Fibroblast of skin of back (primary cell): ENCODE measurements at places on chromosomes 7 and 10.

DNA sequence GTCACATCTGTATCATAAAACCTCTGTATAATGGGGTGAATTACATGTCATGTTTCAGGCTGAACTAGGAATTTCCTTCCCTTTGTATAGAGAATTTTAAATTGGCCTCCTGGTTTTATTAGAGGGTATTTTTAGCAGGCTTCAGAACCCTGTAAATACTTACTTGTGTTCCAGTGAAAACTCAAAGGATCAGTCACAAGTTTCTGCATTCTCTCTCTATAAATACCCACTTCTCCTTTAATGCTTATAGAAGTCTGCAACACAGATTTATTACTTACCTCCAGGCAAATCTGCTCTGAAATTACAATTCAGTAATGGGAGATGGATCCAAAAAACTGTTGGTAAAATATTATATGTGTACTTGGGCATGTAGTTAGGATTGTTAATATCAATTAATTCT is 161.6 kb downstream of the GLI3 start:
- no peak for DNase-seq

- no peak for DNase-seq
Measured at GRCh38 chr10:114674346-114674745, 16.3 kb upstream of the ABLIM1 start.

- DNase-seq: no peak
Measured at GRCh38 chr10:69680610-69681009, 50.6 kb downstream of the FAM241B start.

GRCh38 chr10:23065181-23065948 is 30.0 kb upstream of the MSRB2 start:
- peak; percentile 80 for DNase-seq

DNA sequence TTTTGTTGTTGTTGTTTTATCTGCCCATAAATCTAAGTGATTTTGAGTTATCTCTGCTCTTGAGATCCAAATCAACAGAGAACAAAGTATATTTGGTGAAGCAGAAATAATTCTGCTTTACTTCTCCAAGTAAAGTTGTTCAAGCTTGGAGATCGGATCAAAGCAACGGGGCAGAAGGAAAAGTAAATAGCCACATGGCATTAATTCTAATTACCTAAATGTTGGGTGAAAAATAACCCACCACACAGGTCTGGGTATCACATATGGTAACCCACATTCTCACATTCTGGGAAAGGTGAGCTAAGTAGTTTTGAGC is 3.1 kb downstream of the NRP1 start:
- DNase-seq: no peak

DNA sequence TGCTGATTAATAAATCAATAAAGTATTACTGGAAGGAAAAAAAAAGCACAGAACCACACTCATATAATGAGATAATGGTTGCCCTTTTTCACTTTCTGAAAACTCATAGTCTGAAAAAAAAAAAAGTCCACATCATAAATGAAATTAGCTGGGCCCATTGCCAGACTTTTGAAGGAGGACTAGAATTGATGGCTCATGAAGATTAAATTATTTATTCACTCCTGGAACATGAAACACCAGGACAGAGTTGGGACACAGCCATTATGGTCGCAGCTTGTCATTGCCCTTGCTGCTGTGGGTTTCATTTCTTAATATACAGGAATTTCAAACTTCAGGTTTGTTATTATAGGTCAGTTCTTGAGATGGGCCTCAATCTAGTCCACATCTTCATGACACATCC is 91.9 kb downstream of the CNTNAP2 start:
- DNase-seq: no peak

DNA sequence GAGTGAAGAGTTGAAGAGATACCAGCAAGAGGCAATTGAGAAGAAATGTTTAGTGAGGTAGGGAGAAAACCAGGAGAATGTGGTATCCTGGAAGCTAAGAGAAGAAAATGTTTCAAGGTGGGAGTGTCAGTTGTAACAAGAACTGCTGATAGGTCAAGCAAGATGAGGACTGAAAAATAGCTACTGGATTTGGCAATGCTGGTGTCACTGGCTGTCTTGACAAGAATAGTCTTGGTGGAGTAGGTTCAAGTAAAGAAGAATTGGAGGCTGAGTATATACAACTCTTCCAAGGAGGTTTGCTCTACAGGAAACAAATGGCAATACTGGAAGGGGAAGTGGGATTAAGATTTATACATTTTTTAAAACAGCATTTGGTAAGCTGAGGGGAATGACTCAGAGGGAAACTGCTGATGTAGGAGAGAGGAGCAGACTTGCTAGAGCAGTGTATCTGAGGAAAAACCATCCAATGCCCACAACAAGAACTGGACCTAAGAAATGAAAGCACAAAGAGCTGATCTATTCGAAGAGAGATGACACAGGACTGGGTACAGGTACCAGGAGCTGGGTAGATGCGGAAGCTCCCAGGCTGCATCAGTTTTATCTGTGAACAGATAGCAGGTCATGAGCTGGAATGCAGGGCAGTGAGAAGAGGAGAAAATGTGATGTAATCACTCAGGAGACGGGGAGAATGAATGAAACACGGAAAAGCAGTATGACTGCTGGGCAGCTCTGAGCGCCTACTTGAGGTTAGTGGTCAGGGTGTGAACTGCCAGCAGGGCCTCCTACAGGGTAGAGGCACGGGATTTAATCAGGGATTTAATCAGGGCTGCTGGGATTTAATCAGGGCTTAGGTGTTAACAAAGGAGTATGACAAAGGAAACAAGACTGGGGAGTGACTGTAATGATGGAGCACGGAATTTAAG is 34.5 kb downstream of the FAM25A start:
- peak; percentile 62 for DNase-seq

- DNase-seq: peak; percentile 47
Measured at GRCh38 chr7:84524714-84525694, 330.4 kb upstream of the SEMA3A start.

- DNase-seq: no peak
Measured at GRCh38 chr7:108515630-108516029, 10.3 kb downstream of the PNPLA8 start.

- DNase-seq: no peak
Measured at GRCh38 chr7:27734583-27734982, 5.4 kb upstream of the TAX1BP1 start.

DNA sequence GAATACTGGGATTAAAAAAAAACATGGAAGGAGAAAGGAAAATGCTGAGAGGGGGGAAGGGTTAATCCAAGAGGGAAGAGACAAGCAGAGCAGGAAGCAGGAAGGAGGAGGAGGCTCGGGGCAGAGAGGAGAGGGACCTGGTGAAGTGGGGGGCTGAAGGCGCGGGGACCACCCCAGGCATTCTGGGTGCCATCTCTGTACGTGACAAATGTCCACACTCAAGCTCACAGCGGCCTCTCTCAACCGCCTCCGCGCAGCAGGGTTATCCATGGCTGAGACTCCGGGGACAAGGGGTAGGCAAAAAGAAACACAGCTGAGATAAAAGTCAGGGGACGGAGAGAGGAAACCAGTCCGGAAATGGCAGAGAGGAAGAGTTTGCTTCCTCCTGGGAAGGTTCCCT is 33.9 kb downstream of the EN2 start:
- DNase-seq: no peak

- no peak for DNase-seq
Measured at GRCh38 chr7:157658851-157659412, 322.1 kb downstream of the DNAJB6 start.

GRCh38 chr10:6055929-6056328 is 6.2 kb downstream of the IL2RA start:
- DNase-seq: no peak

DNA sequence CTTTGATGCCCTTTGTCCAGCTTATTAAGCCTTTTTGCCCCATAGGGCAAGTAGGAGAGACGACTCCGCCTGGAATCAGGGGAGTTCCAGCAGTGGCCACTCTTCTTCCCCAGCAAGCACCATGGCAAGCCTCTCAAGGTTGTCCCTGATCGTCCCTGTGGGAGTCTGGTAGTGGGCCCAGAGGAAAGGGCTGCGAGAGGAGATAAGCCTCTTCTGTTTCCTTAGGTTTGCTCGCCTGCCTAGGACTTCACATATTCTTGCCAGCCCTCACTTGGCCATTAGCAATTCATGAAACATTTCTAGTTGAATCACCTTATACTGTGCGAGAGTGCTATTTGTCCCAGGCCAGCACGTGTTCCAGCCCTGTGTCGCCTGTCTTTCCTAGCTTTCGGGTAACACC is 47.8 kb upstream of the CPN1 start:
- DNase-seq: no peak

GRCh38 chr10:124323806-124324205 is 94.9 kb downstream of the OAT start:
- no peak for DNase-seq

DNA sequence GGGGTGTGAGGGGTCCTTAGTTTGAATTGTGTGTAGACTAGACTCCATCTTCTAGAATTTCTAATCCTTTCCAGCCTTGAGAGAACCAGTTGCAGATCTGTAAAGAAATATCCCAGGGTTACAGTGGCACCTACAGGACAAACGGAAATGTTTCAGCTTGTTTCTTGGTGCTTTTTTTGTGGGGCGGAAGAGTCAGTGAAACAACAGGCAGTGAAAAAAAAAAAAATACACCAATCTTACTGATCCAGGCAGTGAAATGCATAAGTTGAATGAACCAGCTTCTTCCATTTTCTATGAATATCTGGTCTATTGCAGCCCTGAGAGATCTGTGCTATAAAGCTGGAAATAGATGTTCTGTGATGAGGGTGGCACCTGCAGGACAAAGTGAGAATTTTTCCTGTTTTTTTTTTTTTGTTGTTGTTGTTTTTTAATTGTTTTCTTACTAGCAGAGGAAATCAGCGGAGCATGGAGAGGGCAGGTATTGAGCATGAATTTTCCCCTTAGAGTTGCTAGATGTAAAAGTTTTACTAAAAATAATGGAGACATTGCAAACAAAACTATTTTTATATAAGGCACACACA is 81.9 kb upstream of the DYNC1I1 start:
- peak; percentile 44 for DNase-seq

GRCh38 chr10:103572347-103573204 is 79.1 kb downstream of the NEURL1 start:
- DNase-seq: no peak

- no peak for DNase-seq
Measured at GRCh38 chr7:44891791-44892190, 6.5 kb upstream of the PURB start.

DNA sequence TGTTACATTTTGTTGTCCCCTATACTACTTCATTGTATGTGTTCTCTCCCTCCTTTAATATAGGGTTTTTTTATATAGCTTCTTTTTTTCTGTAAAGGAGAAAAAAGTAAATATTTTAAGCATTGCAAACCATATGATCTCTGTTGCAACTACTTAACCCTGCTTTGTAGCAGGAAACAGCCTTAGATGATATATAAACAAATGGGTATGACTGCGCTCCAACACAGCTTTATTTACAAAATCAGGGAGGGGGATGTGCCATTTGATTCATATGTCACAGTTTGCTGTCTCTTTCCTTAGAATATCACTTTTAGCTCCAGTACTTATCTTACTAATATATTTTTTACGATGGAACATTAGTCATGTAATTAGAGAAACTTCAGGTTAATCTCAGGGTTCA is 155.2 kb upstream of the GNAI1 start:
- peak; percentile 22 for DNase-seq

DNA sequence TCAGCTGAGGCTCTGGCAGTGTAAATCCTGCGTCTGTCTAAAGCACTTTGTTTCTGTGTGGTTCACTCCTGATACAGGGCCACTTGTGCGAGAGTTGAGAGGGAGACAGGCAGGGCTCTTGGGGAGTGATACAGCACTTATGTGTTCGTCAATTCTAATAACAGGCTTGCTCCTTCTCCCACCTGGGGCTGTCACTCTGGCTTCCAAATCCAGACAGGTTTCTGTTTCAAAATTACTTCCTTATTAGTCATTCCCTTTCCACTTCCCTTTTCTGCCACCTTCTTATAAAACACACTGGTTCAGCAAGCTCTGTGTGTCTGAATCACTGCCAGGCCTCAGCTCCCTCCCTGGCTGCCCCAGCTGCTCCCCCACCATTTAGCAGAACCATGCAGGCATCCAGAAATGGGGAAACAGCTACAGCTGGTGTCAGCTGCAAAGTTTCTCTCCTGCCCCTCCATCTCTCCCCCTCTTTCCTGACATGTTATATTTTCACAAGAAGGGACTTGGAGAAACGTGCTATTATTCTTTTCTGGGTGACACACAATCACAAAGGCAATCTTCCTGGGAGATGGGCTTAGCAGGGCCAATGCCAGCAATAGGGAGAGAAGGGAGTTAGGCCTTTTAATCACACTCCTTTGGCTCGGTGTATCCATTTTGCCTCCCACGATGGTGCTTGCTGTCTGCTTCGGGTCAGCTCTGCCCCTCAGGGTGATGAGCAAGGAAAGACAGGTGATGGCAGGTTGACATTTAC is 58.4 kb upstream of the ZNRF2 start:
- DNase-seq: peak; percentile 5

DNA sequence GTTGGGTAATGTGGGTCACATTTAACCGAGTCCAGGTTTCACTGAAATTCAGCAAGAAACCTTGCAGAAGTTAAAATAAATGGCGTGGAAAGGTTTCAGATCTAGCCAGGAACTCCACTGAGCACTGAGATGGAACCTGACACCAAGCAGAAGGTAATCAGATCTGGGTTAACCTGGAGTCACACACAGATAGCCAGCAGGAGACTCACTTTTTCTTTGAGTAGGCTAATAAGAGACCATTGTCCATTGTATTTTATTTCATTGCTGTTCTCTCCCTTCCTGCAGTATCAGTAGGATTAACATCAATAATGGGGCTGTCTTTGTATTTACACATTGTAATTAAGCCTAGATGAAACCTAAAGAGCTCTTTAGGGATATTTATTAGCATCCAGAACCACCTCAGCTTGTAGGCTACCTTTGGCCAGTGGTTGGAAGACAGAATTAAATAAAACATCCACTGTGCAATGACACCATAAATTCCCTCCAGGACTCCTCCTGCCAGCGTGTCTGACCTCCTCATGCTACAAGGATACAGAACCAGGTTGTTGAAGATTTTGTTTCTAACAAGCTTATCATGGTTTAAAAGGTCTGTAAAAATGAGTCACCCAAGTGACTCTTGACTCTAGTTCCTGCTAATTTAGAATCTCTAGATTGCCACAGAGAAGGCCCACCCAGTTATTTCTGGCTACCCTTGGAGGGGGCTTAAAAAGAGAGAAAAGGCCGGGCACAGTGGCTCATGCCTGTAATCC is 151.1 kb downstream of the SORCS1 start:
- no peak for DNase-seq
